ENCODE measurements at places on chromosomes 6 and 20.

- DNase-seq, result no peak
These were observed 1.2 kb upstream of the TBXT start for GRCh38 chr6:166168616-166169548.

DNA sequence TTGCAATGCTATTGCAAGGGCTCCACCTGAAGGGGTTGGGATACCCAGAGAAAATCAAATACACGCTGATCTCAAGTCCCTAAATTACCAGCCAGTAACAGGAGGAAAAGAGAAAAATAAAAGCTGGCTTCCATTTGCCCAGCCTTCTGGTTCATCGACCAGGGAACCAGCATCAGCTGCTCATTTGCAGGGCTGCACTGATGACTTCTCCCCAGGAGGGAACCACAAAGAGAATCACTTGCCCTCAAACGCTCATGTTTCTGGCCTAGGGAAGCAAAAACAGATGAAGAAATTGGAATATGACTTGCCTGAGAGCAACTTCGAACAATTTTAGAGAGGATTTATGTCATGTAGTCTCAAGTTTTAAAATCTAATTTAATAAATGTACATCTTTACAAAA, 119.7 kb downstream of the SH3BGRL2 start:
- no peak for DNase-seq

- no peak for DNase-seq
These were observed 237.7 kb downstream of the DLL1 start for GRCh38 chr6:170052991-170053821.

- DNase-seq, result no peak
These were observed 613.5 kb downstream of the PHF3 start for GRCh38 chr6:64249115-64249514.

DNA sequence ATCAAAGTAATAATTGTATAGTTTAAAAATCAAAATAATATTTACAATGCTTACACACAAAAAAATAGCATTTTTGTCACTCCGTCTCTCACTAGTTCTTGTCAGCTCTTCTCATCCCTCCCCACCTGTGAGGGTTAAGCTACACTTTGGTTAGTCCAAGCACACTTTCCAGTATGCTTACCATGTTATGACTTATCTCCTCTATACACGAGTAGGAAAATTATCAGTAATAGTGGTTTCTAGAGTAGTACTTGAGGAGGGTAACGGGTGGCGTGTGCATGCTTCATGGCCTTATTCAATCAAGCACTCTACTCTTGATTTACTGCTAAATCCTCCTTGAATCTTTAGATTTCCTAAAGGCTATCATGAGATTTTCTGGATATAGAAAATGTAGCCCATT, 443.7 kb downstream of the UTRN start:
- no peak for DNase-seq

DNA sequence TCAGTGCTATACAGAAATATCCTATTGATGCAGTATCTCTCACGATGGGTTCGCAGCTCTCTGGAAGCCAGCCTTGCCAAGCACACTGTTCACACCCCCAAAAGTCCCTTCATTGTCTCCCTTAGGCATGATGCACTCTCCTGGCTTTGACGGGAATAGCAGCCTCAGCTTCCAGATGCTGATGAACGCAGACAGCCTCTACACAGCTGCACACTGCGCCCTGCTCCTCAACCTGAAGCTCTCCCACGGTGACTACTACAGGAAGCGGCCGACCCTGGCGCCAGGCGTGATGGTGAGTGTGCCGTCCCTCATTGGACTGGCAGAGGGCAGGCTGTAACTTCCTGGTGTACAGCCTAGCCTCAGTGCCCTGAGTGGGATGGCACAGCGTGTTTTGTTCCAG, 60.0 kb upstream of the PBOV1 start:
- no peak for DNase-seq

DNA sequence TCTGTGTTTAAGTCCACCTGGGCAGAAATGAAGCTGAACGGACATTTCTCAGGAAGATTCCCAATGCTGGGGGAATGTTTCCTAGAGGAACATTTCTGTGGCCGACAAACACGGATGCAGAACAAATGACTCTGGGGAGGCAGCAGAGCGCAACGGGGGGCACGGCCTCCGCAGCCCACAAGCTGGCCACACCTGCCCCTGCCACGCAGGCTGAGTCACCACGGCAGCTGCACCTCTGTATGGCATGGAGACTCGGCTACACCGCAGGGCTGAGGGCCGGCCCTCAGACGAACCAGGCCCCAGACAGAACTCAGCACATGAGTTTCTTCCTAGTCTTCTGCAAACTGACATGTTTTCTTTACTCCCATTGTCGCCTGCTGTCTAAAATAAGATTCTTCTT, 10.0 kb upstream of the PRR18 start:
- DNase-seq, result no peak

DNA sequence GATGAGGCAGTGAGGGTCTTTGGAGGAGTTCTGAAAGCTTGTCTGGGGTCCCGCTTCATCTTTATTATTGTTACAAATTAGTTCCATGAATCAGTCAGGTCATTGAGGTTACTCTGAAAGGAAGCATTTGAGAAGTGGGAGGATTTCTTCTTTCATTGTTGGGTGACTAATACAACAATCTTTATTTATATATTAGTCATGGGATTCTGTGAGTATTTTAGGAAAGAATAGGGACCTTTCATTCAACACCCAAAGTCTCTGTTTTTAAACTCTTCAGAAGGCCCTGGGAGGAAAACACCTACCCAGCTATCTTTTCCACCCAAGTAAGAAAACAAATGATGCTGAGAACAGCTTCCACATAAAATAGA, 98.3 kb downstream of the SOD2 start:
- no peak for DNase-seq

DNA sequence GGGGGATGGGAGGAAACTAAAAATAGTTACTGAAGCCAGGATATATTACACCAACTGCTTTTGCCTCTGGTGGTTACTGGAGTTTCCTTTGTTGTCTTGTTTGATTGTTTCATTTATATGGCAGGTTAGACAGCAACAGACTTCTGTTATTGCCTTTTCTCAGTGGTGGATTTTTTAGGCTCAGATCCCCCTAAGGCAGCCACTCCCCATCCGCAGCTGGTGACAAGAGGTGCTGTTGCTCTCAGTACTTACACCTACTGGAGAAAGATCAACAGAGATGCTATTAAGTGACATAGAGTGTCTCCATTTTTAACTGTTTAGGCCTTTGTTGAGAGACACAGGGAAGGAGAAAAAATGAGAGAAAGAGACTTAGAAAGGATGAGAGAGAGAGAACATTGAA, 552.1 kb downstream of the PKHD1 start:
- DNase-seq, result no peak

GRCh38 chr6:112874881-112875280, 527.8 kb downstream of the RFPL4B start:
- no peak for DNase-seq

DNA sequence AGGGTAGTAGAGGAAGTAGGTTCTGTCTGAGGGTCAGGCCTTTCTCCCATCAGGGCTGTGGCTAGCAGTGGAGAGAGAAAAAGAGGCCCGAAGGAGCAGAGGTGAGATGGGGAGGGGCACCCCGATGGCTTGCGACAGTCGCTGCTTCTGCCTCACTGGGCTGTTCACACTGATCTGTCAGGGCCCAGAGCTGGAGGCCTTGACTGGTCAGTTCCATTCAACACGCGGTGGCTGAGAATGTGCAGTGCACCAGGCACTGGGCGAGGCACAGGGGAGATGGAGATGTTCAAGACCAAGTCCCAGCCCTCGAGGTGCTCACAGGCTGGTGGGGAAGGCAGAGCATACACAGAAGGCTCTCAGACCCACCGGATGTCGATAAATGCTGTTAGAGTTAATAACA, 21.4 kb downstream of the SLC12A5 start:
- no peak for DNase-seq

DNA sequence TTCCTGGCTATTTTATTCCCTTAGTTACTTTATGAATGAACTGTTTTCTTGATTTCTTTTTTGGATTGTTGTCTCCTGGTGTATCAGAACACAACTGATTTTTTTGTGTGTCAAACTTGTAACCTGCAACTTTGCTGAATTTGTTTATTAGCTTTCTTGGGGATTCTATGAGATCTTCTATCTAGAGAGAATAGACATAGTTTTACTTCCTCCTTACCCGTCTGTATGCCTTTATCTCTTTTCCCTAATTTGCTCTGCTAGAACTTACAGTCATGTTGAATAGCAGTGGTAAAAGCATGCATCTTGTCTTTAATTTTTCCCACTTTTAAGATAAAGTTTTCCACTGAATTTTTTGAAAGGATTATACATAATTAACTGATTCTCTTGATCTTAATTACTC, 13.2 kb downstream of the RNF146 start:
- no peak for DNase-seq

DNA sequence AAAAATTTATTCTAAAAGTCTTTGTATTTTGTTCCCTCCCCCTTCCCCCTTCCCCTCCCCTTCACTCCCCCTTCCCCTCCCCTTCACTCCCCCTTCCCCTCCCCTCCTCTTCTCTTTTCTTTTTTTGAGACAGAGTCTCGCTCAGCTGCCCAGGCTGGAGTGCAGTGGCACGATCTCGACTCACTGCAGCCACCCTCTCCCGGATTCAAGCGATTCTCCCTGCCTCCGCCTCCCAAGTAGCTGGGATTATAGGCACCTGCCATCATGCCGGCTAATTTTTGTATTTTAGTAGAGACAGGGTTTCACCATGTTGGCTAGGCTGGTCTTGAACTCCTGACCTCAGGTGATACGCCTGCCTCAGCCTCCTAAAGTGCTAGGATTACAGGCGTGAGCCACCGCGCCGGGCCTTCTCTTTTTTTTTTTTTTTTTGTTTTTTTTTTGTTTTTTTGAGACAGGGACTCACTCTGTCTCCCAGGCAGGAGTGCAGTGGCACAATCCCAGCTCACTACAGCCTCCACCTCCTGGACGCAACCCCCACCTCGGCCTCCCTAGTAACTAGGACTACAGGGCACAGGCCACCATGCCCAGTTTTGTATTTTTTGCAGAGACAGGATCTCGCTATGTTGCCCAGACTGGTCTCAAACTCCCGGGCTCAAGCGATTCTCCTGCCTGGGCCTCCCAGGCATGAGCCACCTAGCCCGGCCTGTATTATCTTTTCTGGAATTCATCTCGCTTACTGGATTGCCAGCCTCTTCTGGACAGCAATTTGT, 1.1 kb upstream of the AFG1L start:
- no peak for DNase-seq

- no peak for DNase-seq
These were observed 64.4 kb upstream of the NOX3 start for GRCh38 chr6:155520078-155520477.

DNA sequence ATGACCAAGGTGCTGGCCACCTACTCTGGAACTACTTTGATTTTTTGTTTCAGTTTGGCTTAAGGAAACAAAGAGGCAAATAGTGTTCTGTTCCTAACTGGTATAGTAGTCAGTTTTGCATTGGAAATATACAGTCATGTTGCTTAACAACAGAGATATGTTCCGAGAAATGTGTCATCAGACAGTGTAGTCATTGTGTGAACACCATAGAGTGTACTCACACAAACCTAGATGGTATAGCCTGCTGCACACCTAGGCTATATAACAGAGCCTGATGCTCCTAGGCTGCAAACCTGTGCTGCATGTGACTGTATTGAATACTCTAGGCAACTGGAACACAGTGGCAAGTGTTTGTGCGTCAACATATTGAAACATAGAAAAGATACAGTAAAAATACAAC, 80.4 kb downstream of the ARID1B start:
- DNase-seq, result no peak

DNA sequence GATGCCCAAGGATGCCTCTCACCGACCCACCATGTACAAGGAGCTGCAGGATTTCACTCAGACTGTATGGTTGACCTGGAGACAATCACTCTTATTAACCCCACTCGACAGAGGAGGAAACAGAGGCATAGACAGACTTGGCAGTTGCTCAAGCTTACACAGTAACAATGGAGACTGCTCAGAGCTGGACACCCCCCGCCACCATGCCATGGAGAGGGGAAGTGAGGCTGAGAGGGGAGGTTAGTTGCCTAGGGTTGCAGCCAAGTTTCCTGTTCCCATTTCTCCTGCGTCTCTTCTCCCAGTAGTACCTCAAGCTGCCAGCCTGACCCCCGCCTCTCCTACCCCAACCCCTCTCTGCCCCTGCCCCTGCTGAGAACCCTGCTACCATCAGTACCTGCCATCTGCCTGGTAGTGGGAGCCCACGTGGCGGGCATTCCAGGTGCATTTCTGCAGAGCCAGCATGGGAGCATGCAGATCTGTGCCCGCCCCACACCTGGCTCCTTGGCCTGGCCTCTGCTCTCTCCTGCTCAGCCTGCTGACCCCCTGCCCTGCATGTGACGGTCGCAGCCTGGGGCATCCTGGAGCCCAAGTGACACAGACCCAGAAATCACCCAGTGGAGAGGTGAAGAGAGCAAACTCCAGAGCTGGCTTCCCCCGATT, 157.7 kb downstream of the PREX1 start:
- no peak for DNase-seq

GRCh38 chr6:3961581-3962215, 112.5 kb downstream of the FAM50B start:
- DNase-seq, result no peak

GRCh38 chr20:20251317-20251716, 116.6 kb upstream of the INSM1 start:
- DNase-seq, result no peak

DNA sequence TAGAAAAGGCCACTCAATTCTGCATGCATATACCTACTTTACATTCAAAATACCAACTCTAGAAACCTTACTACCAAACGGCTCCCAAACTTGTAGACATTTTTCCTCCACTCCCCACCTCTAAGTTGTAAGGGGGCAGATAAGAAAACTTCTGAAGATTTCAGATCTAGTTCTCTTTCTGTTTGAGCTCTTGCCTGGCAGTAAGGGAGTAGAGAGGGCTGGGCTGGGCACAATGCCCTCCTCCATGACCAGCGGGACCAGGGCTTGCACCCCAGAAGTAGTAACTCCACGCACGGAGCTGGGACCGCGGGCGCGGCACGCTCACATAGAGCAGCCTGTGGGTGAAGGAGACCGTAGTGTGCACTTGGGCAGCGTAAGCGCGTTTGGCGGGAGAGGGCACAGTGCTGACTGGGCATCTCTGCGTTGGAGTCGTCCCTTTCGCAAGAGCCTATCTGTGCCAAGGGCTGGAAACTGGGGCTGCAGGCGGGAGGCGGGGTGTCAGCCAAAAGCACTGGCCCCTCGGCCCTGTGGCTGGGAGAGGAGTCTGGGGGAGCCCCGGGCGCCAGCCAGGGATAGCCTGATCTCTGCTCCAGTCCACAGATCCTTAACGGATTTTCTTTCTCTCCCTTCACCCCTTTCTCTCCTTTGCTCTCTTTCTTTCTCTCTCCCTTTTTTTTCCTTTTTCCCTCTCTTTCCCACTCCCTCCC, 32.4 kb downstream of the PHACTR1 start:
- DNase-seq, result no peak

DNA sequence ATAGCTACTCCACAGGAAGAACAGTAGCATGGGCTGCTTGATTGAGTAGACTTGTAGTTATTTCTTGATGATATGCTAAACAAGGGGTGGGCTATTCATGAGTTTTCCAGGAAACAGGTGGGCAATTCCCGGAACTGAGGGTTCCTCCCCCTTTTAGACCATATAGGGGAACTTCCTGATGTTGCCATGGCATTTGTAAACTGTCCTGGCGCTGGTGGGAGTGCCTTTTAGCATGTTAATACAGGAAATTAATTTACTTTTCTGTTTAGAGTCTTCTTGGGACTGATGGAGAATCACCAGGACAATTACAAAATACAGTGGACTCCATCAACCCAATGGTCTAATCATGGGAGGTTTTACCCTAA, 22.7 kb downstream of the CYP24A1 start:
- no peak for DNase-seq

- DNase-seq, result no peak
These were observed 156.7 kb upstream of the PMEPA1 start for GRCh38 chr20:57866250-57867106.

- DNase-seq, result no peak
These were observed 825.5 kb upstream of the MANEA start for GRCh38 chr6:94751641-94752329.

GRCh38 chr20:61888101-61888865, 177.4 kb downstream of the TAF4 start:
- no peak for DNase-seq

All from stimulated activated CD8-positive, alpha-beta memory T cell treated with anti-CD3 and anti-CD28 coated beads, Interleukin-4, amount 100 ng/mL, for 4 hours (primary cell).